ENCODE measurements at places on chromosomes 12 and 14.

DNA sequence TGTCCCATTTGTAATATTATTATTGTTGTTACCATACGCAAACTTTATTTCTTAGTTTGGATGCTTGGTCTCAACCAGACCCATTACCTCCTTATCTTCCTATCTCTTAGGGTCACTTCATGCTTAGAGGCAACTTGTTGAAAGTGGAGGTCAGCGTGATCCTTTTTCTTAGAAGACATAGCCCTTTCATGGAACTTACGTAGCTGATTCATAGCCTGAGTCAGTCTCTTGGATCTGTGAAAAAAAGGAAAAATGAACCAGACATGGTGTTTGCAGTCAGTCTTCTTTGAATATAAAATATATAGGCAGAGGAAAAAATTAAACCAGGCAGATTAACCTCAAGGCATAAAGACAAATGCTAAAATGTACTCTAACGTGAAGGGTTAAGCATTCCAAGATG lies 613.7 kb downstream of the DIO2 start:
- no peak for DNase-seq

DNA sequence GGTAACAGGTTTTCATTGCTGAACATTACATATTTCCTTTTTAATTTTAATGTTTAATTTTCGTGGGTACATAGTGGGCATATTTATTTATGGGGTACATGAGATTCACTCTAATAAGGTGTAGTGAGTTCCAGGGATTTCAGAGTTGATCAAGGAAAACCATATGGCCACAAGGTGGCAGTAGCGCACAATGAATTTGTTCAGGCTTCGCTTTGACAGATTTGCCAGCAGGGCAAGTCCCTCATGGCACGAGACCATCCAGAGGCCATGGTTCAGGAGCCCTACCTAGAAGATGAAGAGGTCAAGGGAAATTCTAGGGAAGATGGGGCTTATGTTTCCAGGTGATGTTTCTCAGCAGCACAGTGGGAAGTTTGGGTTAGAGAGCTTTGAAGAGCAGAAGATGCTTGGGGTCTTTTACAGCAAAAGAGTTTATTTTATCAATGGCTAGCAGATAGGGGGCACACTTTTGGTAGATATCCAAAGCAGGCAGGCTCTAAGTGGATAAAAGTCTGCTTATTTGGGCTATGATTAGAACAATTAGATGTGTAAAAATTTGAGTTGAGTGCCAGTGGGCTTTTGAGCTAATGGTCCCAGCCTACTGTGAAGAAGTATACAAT lies 1004.4 kb downstream of the AACS start:
- DNase-seq: no peak

DNA sequence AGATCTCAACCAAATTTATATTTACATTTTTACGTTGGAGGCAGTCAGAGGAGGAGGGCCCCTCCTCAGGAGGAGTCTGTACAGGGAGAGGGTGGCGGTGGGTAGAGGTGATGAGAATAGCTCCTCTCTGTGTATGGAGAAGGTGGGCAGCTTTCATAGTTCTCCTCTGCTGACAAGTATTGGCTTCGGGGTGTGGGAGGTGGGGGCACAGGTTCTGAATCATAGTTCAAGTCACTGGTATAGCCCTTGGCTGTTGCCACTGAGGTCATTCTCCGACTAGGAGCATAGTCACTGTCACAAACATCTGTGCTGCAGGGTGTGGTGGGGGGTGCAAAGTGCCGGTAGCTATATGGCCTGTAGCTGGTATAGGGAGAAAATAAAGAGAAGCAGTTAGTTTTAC lies 50.3 kb downstream of the BCL2L14 start:
- DNase-seq: no peak

DNA sequence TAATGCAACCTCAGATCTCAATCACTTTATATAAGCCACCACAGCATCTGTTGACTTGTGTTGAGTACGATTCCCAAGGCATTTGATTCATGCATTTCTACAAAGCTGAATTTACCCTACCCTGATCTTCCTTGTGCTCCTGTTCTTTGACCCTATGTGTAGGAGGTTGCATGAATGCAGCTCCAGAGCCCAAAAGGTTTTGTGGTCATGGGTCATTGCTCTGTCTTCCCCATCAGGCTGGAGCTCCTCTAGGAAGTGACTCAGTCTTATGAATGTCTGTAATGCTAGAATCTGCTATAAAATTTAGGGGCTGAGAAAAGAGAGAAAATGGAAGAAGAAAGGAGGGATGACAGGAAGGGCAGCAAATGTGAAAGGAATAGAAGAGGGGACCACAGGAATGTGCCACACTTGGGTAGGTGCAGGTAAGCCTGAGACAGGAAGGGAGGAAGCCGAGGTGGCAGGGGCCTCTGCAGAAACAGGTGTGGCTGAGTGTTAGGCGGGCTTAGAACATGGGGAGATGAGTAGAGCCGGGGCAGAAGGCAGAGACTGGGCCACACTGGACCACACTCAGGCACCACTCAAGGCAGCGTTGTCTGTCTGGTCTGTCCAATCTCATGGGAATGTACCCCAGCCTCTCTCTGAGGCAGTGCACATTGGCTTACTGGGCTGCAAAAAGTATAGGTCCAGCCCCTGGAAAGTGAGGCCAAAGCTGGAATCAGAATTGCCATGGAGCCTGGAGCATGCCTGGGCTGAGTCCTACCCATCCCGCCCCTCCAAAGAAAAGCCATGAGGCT lies 334.1 kb downstream of the BCL11B start:
- DNase-seq: no peak

DNA sequence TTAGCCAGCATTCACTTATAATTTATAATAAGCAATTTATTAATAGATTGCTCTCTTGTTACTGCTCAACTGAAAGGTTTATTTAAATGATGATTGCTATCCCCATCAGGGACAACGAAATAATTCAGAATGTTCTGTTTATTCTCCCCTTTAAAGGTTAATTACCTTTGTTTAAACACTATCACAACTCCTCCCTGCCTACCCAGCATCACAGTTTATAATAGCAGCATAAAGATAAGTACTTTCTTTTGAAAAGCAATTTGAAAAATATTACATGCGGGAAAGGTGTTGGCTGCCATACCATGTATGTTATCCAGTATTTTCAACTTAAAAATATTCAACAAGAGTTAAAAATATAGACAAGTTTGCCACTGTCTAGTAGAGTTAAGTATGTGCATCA lies 30.6 kb downstream of the SCAF11 start:
- DNase-seq: no peak

DNA sequence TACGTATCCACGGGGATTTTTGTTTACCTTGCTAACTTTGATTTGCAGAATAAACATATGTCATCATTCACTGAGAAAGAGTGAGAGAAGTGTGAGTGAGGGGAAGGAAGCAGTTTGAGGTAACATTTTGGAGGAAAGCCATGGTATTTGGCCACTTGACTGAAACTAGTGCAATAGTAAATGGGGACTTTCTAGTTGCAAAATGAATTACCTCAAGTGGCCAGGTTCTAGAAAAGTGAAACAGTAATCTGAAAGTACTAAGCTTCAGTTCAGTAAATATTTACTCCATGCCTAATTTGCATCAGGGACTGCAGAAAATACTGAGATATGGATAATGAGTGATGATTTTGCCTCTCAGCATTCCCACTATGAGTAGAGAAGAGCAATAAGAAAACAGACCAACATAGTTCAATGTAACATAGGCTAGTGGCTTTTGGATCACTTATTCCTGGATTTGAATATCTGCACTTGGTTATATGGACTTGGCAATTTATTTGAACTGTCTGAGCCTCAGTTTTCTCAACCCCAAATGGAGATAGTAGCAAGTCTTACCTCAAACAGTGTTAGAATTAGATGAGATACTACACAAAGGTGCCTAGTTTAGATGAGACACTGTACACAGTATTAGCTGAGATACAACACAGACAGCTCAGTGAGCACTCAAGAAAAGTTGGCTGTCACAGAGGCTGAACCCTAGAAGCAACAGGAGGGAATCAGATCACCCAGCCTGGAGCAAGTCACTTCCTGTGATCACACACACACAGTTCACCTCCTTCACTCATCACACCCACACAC lies 439.1 kb downstream of the NPAS3 start:
- DNase-seq: no peak

Measured in cortex of kidney (tissue), 1 donor.